Endothelial cell (in vitro differentiated cells): ENCODE measurements at places on chromosomes 2 and 18.

GRCh38 chr2:151138507-151138906 lies 123.2 kb downstream of the RBM43 start:
- no peak for DNase-seq

GRCh38 chr18:13612196-13612997 lies 114.0 kb downstream of the FAM210A start:
- DNase-seq: no peak

DNA sequence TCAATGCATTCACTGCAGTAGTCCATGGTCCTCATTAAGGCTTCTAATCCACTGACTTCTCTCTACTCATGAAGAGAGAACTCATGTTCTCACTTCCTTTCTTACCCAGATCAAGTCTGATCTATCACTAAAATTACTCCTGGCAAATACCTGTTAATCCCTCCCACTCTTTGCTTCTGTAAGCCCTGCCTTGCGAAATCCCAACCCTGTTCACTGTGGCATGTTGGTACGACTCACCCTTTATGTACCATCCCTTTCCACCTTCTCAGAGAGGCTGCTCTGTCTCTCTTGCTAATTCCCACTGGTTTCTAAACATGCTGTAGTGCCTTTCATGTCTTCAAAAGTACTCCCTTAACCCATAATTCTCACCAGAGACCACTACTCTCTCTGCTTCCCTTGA lies 272.2 kb upstream of the ACVR2A start:
- no peak for DNase-seq

GRCh38 chr2:10887476-10887875 lies 24.3 kb upstream of the KCNF1 start:
- DNase-seq: no peak

DNA sequence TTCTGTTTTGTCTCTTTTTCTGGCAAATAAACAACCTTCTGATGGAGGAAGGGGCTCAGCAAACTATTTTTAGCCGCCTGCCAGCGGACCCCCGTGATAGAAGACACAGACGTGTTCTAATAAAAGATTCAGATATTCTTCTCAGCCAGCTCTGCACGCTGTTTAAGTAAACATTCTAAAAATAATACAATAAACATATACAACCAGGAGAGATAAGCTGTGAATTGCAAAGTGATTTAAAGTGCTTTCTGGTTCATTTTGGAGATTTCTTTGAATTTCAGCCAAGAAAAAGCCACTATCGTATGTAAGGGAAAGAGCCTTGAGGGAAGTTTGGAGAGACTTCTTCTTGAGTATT lies 201.3 kb downstream of the EPHA4 start:
- DNase-seq: no peak

- no peak for DNase-seq
Measured at GRCh38 chr2:39521876-39522517, 84.9 kb upstream of the MAP4K3 start.

DNA sequence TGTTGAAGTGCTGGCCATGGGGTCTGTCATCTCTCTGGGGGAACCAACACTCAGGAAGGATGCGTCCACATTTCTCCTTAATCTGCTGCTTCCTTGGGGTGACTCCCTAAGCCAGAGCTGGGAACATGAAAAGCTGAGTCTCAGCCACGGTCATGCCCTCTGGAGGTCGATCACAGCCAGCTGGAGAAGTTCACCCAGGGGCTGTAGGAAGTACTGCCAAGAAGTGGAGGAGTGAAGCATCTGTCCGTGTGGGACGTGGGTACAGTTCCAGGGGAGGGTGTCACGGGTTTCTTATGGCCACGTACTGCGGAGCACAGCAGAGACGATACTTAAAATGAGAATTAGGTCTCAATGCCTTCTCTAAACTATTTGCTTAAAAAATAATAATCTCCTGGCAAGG lies 42.4 kb upstream of the IGFBP2 start:
- DNase-seq: no peak

GRCh38 chr2:128664499-128664971 lies 345.9 kb upstream of the HS6ST1 start:
- DNase-seq: no peak

DNA sequence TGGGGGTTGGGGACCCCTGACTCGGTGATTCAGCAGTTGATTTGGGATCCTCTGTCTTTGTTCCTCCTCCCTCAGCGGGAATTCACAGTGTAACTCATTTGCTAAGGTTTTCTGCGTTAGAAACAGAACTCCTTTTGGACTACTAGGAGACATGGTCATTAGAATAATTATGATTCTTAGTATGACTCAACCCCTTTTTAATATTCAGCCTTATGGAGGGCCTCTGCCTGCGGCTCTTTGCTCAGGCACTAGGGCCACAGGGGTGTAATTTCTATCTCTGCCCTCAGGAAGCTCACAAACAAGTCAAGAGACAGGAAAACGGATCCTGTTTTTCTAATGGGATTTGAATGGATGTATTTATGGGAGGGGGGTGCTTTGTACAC lies 117.4 kb downstream of the SPTBN1 start:
- DNase-seq: no peak

DNA sequence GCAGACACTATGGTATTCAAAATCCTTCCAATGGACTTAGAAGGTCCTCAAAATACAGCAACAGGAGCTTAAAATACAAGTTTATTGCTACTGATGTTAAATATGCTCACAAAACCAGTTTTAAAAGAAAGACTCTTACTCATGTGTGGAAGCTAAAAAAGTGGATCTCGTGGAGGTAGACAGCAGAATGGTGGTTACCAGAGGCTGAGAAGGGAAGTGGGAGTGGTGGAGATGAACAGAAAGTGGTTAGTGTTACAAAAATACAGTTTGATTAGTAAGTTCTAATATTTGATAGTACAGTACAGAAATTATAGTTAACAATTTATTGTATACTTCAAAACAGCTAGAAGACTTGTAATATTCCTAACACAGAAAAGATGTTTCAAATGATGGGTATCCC lies 12.1 kb downstream of the ADAM17 start:
- DNase-seq: no peak

DNA sequence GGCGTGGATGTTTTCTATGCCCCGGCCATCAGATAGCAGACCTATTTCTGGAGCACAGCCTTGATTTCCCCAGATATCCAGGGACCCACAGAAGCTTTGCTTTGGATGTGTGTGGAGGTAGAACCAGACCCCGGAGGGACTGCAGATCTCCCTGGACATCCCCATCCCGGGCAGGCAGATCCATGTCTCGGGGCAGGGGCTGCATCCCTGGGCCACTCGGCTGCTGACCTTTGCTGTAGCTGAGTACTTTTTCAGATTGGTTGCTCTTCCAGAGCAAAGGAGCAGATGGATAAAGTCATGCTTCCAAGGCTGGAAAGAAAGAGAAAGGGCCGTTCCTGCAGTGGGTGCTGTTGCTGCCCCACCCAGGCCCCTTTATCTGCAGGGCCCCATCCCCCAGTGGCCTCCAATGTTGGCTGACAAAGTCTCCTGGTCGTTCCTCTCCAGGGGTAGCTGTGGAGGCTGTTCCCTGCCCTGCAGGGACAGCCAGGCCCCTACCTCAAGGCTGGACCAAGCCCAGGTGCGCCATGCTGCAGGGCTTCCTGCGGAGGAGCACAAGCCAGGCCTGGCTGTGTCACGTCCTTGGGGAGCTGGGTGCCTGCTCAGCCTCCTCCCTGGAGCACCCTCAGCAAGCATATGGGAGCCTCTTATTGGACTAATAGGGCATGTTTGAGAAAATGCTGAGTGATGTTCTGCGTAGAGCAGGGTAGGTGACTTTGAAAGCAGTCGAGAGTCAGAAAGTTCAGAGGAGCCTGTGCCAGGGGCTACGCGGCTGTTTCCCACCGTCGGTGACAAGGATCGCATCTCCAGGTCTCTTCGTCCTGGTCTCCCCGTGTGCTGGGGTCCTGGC lies 68.4 kb downstream of the TPO start:
- no peak for DNase-seq

DNA sequence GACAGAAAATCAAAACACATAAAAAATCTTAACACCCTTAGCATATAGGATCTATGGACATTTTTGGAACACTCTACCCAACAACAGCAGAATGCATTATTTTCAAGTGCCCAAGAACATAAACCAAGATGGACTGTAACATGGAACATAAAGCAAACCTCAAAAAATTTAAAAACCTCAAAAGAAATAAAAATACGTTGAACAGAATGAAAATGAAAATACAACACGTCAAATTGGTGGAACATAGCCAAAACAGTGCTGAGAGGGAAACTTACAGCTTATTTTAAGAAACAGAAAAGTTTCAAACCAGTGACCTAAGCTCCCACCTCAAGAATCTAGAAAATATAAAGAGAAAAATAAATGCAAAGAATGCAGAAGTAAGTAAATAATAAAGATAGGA lies 58.3 kb upstream of the BCL2L11 start:
- no peak for DNase-seq

- DNase-seq: no peak
Measured at GRCh38 chr2:141187075-141187439, 943.8 kb downstream of the LRP1B start.

DNA sequence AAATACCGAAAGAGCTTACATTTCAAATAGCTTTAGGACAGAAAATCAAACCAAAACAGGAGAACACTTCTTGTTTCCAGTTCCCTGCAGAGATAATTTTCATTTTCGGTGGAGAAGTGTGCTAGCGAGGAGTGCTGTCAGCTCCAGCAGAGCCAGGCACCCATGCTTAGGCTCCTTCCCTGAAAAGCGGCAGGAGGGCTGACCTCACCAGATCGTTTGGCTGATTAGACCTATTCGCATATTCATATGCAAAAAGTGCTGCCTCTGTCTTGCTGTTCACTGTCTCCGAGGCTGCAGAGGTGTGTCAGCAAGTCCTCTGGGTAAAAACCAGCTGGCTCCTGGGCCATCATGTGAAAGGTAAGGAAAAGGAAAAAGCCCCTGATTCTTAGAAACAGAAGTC lies 225.8 kb upstream of the COPS8 start:
- DNase-seq: no peak

DNA sequence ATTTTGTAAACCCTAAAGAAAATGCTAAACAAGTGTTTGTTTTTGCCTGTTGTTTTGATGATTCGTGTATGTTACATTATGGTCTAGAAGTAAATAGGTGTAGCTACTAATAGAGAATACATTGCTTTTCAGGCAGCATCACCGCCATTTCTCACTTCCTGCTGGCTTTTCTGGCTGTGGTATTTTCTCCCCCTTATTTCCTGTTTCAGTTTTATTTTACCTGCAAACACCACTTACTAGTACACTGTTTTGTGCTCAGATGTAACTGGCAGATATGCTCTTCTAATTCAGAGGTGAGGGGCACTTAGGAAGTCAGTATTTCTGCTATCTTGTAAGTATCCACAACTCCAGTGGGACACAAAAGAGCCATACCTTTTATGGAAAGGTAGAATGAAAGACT lies 38.1 kb upstream of the SLC3A1 start:
- no peak for DNase-seq

DNA sequence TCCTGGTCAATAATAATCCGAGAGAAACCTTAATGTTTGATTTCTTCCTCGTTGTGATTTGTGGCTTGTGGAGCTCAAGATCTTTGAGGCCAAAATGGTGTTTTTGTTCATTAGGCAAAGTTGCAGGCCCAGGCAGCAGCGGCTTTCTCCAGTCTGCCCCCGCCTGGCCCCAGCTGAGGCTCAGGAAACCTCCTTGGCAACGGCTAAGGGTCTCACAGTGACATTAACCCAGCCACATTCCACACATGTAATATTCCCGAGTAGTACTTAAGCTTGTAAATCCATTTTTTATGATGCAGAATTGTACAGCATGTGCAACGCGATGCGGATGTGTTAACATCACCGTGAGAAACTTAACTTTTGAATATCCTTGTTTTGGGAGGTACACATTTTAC lies 200.1 kb downstream of the BCL11A start:
- DNase-seq: no peak

GRCh38 chr18:23365602-23366001 lies 87.5 kb upstream of the RIOK3 start:
- DNase-seq: no peak

DNA sequence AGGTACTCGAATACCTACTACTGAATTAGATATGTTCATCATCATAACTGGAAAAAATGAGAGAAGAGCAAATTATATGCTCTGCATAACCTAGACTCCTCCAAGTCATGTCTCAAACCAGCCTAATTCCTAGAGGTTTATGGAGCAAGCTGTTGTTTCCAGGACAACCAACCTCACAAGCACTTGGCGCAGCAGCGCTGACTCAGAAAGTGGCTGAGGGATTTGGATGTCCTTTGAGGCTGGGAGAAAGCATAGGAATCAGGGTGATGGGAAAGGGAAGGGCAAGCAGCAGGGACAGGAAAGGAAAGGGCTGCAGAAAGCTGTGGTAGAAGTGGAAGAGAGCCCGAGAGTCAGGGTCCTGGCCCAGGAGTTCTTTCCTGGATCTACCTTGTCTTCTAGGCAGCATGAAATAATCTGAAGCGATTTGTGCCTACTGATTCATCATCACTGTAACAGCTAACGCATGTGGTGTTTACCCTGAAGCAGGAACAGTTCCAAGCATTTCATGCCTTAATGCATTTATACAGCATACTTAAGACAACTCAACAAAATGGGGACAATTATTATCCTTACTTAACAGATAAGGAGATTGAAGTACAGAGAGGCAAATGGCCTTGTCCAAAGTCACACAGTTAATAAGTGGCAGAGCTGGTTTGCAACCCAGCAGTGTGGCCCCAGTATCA lies 3.7 kb downstream of the PLEK start:
- DNase-seq: no peak

DNA sequence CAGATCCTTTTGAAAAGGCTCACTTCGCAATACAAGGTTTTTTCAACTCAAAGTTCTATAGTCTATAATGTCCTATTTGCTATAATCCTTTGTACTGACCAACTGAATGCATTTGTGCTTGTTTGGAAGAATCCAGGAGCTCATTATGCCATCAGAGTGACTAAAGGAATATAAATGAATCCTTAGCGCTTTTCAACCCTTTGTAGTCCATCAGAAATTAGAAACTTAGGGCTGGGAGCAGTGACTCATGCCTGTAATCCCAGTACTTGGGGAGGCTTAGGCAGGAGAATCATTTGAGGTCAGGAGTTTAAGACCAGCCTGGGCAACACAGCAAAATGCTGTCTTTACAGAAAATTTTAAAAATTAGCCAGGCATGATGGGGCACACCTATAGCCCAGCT lies 330.2 kb upstream of the CHAC2 start:
- DNase-seq: no peak

GRCh38 chr18:6052449-6052913 lies 157.2 kb upstream of the TMEM200C start:
- no peak for DNase-seq

DNA sequence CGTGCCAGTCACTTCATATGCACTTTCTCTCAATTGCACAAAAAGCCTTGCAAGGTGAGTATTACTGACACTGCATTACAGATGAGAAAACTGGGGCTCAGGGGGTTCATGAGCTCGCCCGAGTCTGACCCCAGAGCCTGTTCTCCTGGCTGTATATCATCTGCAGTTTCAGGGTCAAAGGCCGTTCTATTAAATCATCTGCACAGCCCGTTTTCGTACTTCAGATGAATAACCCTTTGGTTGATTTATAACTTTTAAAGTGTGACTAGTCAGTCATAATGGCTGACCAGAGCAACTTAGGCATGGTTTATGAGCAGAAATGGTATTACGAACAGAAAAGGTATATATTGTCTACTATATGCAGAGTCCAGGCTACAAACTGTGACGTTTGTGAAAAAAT lies 35.3 kb upstream of the NPAS2 start:
- DNase-seq: no peak
